CD8-positive, alpha-beta memory T cell (primary cell): ENCODE measurements at places on chromosomes 1 and 21.

DNA sequence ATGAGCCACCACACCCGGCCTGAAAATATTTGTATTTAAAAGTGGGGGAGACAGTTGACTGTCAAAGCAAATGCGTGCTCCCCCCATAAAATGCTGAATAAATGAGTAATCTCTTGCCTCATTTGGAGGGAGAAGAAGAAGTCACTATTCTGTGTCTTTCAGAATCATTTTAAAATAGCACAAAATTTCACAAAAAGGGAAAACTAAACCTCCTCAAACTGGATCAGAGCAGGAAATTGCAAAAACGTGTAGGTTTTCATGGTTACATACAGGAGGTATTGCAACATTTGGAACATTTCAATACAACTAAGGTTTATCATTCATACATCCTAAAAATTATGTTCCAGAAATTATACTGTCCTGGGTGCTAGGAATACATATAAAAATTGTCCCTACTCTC, 13.6 kb downstream of the MTF1 start:
- DNase-seq = no peak

- DNase-seq = no peak
Observed at GRCh38 chr1:81617308-81617967, 183.3 kb upstream of the ADGRL2 start.

- DNase-seq = no peak
Observed at GRCh38 chr21:44872323-44872648, 1.2 kb downstream of the PTTG1IP start.

DNA sequence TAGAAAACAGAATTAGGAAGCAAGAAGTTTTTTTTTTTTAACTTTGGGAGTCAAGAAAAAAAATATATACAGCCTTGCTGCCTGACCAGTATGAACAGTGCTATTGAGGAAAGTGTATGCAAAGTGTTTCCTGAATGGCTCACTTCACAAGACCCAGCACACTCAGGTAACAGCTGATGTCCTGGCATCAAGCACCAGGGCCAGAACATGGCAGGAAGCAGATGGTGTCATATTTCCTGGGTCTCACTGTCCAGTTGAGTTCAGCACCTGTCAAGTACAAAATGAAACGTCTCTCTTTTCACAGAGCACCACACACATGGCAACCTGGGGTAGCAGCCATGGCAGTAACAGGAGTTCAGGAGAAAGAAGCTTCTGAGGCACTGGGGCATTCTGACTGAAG, 372.3 kb downstream of the TTLL7 start:
- DNase-seq = no peak

DNA sequence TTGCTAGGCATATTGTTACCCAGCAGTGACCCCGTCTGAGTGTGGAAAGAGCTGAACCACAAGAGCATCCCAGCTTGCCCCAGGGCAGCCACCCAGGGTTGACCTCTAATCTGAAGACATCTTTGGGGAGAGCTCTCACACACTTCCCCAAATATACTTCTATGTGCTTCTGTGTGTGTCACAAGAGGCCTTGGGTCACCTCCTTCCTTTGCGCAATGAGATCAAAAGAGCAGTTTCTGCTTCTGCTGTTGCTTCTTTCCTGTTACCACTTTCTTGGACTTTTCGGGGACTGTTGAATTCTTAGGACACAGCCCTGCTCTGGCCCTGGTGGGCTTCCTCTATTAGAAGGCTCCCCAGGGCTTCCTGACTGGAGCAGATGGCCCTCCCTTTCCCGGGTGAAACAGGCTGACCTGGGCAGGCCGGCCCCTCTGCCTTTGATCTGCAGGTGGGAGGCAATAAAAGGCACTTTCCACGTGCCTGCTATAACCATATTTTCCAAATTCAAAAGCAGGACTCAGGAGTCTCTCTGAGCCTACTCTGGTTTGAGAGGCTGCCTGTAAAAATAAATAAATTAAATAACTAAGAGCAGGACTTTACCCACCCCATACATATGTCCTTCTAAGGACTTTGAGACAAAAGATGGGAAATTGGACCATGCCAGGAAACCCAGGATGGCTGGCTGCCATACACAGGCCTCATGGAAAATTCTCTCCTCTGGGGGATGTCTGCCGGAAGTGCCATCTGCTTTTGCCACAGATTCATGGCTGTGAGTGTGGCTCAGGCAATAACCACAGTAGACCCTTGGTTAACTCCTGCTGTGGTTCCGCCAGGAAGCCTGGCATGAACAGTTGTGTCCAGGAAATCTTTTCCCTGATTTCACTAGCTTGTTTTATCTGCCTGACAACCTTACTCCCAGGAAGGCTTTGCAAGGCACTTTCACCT, 28.3 kb upstream of the RCSD1 start:
- DNase-seq = no peak

DNA sequence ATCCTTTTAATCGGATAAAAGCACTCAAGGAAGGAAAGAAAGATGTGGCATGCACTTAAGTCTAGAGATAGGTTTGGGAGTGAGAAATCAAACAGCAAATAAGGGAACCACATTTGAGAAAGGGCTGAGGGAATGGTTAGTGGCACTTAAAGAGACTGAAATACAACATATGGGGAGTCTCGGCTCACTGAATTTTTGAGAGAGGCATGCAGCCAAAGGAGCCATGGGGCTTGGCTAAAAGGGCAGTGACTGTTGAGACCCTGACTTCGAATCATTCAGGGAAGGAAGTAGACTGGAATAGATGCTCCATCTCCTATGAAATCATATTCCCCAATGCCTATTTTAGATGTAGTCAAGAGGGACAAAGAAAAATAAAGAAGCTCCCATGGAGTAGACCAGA, 58.3 kb upstream of the HAO2 start:
- DNase-seq = no peak

- DNase-seq = no peak
Observed at GRCh38 chr1:161707503-161707902, 474 bp downstream of the FCRLA start.

- DNase-seq = peak; percentile 45
Observed at GRCh38 chr1:200038325-200038980, 10.9 kb downstream of the NR5A2 start.

DNA sequence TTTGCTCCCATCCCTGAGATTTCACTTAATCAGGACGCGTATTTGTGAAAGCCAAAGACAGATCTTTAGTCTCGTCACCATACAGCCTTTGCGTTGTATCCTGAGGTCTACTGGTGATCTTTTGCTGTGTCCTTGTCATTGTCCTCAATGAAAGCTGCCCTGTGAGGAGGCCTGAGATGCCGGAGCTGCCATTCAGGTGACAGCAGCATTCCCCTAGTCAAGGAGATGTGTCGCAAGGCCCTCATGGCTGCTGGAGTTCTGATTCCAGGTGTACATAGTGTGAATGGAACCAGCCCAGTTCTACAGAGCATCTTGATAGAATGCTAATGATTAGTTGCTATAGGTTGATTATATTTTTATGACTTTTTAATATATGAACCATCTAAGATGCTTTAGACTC, 24.1 kb downstream of the TTF2 start:
- no peak for DNase-seq

GRCh38 chr21:43348170-43348766, 78.7 kb downstream of the SIK1 start:
- no peak for DNase-seq

GRCh38 chr1:31642366-31642765, 2.3 kb downstream of the PEF1 start:
- no peak for DNase-seq

GRCh38 chr1:186623551-186623950, 56.7 kb downstream of the PTGS2 start:
- DNase-seq = no peak
